ENCODE measurements at places on chromosomes 16 and 17.

DNA sequence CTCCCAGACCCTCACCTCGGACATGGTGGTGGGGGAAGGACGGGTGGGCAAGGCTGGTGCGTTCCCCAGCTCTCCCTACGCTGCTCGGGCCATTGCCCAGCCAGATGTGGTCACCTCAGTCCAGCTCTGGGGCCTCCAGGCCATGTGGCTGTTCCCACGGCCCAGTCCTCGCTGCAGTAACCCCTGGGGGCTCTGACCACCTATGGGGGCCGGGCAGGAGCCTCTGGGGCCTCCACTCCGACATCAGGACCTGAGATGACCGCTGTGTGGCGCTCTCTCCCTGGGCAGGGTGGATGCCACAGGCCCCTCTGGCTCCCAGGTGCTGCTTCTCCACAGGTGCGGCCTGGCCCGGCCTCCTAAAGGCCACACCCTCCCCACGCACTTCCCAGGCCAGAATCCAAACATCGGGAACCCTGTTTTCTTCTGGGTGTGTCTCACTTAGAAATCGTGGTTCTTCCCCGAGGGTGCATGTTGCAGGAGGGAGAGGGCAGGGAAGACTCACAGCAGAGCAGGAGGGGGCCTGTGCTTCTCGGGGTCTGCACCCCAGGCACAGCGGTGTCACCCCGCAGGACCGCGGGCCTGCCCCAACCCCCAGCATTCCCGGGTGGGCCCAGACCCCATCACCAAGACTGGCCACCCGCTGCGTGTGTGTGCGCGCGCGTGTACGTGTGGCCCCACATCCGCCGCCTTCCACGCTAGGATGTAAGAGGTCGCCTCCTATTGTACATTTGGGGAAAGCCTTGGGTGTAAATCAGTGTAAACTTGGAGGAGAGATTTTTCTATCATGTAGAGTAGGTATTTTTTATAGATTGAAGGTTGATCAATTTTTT, 5.9 kb upstream of the CAPN15 start:
- DNase-seq: no peak

DNA sequence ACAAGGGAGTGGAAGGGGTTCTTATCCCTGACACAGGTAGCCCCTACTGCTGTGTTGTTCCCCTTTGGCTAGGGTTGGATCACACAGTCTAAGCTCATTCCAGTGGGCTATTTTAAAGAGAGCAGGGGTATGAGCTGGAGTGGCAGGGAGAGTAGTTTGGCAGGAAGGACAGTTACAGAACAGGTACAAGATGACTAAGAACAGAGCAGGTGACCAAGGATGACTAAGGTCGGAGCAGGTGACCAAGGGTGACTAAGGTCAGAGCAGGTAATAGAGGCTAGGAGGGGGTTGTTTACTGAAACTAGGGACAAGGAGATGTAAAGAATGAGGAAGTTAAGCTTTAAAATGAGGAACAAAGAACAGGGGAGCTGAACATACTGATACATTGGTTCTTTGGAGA, 58.8 kb downstream of the UTP18 start:
- no peak for DNase-seq

GRCh38 chr16:84548971-84549844, 44.7 kb upstream of the MEAK7 start:
- DNase-seq: no peak

DNA sequence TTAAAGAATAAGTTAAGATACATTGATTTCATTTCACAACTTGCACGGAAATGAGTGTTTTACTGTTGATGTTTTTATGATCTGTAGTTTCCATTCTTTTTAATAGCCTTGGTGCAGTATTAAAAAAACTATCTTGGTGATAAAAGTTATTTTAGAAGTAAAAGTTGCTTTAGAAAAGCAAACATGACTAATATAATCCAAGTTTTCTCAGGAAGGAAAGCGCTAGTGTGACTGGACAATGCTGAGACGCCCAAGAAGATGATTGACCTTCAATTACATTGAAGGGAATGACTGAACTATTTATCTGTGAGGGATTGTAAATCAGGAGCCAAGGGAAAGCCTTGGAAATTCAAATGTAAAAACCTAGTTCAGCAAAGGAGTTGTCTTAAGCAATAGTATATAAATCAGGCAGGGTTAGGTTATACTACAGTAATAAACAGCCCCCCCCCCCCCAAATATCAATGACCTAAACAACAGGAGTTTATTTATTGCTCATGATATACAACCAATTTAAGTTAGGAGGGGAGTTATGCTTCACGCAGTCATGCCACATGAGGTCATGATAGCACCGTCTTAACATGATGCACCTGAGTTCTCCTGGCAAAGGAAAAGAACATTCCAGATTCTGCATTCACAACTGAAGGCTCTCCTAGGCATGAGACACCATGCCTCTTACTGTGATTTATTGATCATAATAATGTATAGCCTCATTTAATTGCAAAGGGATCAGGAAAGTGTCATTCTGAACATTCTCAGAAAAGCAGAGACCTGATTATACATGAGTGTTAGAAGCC, 443.8 kb downstream of the CDH13 start:
- no peak for DNase-seq

- peak; percentile 97 for DNase-seq
These were observed at the start of gene OVCA2 for GRCh38 chr17:2041561-2042389. TSS of gene OVCA2 (plus strand) at chr17:2042022. CDS start at chr17:2042048, 26 bp downstream.

DNA sequence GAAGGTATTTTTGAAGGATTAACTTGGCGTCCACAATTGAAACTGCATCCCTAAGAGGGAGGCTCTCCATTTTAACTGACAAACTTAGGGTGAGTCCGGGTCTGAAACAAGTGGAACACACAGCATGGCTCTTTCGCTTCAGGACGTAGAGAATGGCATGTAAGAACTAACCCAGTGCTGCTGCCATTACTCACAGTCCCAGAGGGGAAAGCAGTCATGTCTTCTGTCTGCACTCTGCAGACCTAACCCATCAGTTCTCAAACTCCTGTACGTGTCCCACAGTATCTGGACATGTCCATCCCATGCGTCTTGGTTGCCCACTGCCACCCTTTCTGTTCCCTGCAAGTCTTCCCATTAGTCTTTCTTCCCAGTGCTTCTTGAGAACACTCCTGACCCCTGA, 563 bp downstream of the ST6GALNAC1 start:
- no peak for DNase-seq

- DNase-seq: no peak
These were observed 221.8 kb upstream of the IRX3 start for GRCh38 chr16:54508351-54508750.

GRCh38 chr17:49495842-49496182, 719 bp downstream of the NGFR start:
- no peak for DNase-seq

DNA sequence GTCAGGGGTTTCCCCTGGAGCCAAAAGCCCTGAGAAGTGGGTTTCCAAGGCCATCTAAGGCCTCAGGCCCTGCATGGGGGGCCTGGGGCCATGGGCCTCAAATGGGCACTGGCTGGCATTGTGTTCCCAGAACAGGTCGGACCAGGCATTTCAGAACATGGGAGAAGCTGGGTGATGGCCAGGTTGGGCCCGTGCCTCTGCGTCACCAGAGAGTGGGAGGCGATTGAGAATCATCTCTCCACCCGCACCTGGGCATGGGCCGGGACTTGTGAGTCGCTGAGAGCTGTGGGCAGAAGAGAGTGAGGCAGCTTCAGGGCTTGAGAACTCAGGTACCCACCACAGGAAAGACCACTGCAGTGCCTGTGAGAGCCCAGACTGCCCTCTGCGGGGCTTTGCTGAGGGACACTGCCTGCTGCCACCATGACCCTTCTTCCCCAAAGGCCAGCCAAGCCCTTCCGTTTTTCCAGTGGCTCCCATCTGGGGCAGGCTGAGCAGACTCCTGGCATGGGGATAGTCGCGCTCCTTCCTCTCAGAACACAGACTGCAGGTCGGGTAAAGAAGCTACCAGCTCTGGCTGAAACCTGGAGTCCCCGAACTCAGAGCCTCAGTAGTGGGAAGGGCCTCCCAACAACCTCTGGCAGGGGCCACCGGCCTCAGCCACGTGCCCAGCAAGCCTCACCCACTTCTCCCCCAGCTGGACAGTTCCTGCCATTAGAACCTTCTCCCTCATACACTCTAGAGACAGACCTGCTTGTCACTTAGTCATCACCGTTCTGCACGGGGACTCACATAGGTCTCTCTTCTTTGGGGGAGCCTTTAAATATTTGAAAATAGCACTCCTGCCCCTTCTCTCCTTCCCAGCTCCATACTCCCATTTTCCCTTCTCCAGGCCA, 1.6 kb downstream of the RAB11FIP4 start:
- DNase-seq: no peak

DNA sequence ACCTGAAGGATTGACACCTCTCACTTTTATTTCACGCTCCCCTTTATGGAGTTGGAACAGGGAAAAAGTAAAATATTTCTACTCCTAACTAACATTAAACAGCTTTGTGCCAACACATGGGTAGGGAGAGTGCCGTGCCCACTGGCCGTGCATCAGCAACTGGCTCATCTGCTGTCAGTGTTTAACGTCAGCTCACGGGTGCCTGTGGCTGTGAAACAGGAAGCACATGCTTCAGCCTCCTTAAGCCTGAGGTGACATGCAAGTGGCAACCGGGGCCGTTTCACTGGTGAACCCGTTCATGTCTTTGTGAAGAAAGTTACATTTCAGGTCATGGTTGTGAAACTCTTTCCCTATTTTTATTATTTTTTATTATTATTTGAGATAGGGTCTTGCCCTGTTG, 3.2 kb downstream of the SPG7 start:
- DNase-seq: no peak

GRCh38 chr17:69516911-69517310, 102.4 kb downstream of the MAP2K6 start:
- no peak for DNase-seq

DNA sequence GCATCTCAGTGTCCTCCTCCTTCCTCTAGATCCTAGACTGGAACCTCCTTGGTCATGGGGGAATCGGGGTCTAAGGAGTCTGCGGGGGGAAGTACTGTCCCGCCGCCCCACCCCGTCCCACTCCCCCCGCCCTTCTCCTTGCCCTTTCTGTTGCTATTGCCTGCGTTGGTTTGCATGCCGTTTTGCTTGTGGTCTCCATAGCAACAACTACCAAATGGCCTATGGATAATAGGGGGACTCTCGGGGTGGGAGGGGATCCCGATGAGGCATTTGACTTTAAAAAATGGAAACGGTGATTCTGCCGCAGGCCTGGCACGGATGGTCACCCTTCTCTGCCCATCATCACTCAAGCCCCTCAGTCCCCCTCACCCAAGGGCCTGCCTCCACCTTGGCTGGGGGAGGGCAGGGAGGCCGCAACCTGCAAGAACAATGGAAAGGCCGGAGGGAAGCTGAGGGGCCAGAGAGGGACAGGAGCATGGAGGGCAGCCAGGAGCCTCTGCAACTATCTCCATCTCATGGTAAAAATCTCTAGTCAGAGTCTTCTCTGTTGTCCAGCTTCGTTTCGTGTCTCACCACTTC, 231.4 kb upstream of the TNRC6C start:
- DNase-seq: no peak

DNA sequence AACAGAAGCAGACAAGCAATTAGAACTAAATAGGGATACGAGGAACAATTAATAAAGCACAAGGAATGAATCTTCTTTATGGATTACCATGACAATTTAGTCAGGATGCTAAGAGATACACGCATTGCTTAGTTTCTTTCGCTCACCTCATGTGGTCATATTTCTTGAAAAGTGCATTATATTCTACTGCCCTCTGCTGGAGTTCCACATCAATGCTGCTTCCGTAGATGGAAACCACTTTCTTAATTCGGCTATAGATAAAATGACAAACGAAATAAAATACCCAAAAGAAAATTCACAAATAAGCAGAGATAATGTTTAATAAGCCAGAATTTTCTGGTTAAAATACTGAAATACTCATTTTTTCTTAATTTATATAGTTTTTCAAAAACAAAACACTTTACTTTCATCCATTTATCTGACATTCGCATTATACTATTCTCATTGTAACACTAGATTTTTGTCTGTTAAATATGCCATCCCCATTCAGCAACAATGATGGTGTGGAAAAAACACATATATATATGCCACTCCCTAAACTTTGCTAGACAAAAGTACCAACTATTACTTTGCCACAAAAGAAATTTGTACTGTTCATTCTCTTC, 22.0 kb upstream of the PHLPP2 start:
- peak; percentile 4 for DNase-seq

DNA sequence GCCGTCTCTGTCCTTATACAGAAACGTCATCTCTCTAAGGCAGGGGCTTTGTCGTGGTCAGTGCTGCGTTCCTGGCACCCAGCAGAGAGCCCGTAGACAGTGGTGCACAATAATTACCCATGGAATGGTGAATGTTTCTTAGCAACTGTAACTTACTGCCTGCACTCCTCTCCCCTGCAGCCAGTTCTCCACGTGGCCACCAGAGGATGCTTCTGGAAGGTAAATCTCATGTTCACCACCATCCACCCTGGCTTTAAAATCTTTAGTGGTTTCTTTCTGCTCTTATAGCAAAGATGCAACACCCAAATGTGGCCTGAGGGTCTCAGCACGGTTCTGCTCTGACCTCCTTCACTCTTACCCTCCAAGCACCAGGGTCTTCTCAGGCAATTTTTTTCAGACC, 150.8 kb downstream of the GRIN2A start:
- DNase-seq: no peak

GRCh38 chr17:39848600-39848999, 15.5 kb downstream of the IKZF3 start:
- no peak for DNase-seq

DNA sequence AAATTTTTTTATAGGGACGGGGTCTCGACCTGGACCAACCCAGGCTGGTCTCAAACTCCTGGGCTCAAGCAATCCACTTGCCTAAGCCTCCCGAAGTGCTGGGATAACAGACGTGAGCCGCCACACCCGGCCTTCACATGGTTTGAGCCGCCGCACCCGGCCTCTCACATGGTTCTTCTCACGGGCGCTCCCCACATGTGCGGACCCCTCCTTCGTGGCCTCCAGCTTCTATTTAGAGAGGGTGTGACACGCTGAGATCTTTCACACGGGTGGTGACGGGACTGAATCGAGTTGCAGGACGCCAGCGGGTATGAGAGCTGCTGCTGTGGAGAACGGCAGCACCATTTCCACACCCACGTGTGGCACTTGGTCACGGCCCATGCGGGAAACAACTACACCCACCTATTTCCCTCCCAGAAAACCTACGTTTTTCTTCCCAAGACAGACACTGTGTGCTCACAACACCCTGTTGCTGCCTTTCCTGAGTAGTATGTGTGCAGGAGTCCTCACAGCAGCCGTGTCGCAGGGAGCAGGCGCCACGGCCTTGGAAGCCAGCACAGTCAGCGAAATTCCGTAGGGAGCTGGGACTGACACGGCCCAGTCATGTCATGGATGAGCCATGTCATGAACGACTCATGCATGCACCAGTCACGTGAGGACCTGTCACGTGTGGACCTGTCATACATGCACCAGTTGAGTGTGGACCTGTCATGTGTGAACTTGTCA, 20.1 kb upstream of the ACSF3 start:
- DNase-seq: no peak

DNA sequence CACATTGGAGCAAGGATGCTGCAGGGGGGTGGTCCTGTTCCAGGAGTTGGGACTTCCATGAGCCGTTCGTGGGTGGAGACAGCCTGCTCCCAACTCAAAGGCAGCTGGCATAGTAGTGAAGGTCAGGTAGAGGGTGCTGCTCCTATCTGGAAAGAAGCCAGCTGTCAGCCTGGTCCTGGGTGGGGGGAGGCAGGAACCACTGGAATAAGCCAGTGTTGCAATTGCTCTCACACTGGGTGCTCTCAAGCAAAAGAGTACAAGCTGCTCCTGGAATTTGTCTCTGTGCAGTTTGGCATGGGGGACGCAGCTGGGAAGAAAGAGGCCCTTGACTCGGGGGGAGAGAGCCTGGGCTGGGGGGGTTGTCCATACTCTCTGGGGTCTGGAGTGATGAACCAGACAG, 8.7 kb downstream of the CACNG5 start:
- DNase-seq: no peak

- DNase-seq: no peak
These were observed 215.4 kb downstream of the CHD9NB start for GRCh38 chr16:52837251-52837650.
